ENCODE measurements at places on chromosomes 6 and 20.

DNA sequence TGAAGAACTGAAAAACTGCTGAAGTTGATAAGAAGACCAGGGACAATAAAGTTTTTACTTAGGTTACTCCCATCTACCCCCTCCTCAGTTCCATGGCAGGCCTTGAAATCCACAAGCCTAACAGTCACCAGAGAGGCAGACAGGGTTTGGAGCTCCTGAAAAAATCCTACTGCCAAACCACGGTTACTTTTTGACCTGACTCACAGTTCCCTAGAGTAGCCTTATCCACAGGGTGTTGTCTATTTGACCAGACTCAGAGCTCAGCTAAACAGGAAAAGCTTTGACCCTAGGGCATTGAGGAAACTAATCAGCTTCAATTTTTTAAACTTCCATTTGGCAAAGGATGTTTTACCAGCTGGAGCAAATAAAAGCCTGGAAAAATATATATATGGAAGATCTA, 257.7 kb upstream of the NT5E start:
- no peak for DNase-seq

GRCh38 chr20:50012282-50013263, 29.8 kb downstream of the SNAI1 start:
- DNase-seq: no peak

GRCh38 chr6:21747441-21747840, 153.9 kb downstream of the SOX4 start:
- no peak for DNase-seq

GRCh38 chr6:135240711-135241110, 59.6 kb downstream of the MYB start:
- DNase-seq: no peak

DNA sequence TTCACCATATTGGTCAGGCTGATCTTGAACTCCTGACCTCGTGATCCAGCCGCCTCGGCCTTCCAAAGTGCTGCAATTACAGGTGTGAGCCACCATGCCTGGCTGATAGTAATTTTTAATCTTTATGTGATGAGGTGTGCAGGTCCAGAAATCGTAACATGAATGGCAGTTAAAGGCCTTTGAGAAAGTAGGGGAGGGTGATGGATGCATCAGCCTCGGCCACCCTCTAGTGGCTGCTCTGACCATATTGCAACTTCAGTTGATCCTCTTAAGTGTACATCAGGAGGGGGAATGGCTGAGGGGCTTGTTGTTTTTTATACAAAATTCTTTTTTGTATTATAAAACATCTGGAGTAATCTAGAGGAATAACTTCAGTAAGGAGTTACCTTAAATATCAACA, 193.0 kb downstream of the ZFAND3 start:
- no peak for DNase-seq

GRCh38 chr6:25036461-25036860, 100.7 kb upstream of the RIPOR2 start:
- no peak for DNase-seq

GRCh38 chr6:43973357-43973756, 153.9 kb downstream of the MRPL14 start:
- no peak for DNase-seq

DNA sequence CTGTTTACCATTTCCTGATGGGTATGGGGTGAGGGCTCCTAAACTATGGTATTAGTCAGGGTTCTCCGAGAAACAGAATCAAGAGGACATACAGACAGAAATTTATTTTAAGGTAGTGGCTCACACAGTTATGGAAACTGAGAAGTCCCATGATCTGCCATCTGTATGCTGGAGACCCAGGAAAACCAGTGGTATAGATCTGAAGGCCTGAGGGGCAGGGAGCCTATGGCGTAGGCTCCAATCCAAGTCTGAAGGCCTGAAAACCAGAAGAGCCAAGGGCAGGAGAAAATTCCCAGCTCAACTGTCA, 93.6 kb downstream of the ANKRD6 start:
- no peak for DNase-seq

DNA sequence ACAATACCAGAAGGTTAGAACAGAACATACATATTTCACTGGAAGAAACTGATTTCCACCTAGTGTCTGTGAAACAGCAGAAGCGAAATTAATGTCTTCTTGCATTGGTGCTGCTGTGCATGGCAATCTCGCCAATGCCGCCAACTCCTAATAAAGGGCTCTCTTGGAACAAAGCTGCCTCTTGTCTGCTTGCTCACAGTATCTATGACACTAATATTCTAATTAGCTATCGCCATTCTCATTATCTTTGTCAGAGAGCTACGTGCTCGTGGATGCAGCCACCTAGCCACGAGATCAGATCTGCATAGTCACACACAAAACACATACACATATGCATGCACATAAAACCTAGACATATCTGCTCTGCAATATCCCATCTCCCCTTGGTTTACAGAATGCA, 145.9 kb upstream of the OLIG3 start:
- DNase-seq: peak; percentile 35

DNA sequence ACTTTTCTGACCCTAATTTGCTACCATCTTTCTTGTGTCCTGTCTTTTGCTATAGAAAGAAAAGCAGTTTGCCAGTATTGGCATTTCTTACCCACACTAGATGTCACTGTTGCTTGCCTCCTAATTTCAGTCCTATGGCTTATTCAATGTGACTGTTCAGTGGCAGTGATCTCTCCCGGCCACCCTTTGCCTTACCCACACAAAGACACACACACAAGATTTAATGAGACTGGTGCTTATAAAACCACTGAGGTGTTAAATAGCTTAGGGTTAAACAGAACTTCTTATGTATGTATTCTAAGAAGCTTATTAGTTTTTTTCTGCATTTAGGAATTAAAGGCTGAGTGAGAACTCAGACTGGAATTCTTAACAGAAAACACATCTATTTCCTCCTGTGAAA, 233.6 kb upstream of the ASCC3 start:
- peak; percentile 58 for DNase-seq

DNA sequence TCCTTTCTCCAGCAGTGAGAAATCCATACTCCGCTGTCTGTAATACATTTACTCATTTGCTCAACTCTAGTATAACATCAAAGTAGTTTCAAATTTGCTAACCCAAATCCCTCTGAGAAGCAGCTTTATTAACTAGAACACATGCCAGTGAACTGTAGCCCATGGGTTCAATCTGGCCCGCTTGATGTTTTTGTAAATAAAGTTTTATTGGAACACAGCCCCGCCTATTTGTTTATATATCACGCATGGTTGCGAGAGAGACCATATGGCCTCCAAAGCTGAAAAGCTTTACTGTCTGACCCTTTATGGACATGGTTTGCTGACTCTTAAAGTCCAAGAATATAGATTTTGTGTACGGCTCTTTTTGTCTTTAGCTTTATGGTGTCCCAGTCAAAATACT, 32.2 kb downstream of the CDYL start:
- DNase-seq: no peak

GRCh38 chr6:144665932-144666450, 380.9 kb downstream of the UTRN start:
- DNase-seq: no peak
